ENCODE measurements at places on chromosomes 3 and 15. TPM values are rescaled to one million over a fixed set of nuclear protein-coding genes. Genes with fewer than 3 reads are reported as not detected.

The GFM1 gene
- 73.4 TPM for total RNA-seq

The TMIE gene
- total RNA-seq: not detected

The CCR4 gene
- total RNA-seq: 86.6 TPM

The MASP1 gene
- total RNA-seq: not detected

- DNase-seq: no peak
Observed at GRCh38 chr3:141250828-141251227, 19.2 kb downstream of the PXYLP1 start.

DNA sequence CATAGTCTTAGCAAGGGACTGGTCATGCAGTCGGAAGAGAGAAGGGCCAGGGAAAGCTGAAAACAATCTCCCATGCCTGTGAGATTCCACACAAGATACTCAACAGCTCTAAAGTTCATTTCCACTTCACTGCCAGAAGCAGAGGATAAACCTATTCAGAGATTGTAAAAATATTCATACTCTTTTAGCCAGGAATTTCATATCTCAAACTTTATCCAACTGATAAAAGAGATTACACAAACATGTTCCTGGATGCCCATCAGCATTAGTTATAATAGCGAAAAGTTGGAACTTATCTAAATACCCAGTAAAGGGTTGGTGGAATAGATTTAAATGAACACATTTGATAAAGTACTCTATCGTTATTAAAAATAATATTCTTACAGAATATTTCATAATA lies 75.2 kb upstream of the ARHGEF3 start:
- no peak for DNase-seq

DNA sequence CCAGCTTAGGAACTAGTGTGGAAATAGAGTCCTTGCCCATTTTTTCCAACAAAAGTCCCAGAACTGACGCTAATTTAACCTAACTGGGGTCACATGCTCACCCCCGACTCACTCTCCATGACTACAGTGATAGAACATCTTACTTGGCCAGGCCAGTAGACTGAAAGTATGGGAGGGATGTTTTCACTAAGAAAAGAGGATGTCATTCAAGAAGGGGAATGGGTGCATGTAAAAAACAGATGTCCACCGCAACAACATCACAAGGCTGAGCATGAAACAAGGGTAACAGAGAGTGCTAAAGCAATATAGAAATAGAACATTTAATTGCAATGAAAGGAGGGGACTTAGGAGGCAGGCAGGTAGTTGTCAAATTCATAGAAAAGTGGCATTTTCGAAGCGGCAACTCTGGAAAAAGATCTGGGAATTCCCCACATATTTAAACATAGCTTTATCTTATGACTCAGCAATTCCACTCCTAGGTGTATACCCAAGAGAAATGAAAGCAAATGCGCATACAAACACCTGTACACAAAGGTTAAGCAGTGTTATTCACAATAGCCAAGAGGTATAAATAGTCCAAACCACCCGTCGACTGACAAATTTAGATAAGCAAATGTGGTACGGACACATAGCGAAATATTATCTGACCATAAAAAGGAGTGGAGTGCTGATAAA lies 41.1 kb upstream of the UBE2E2 start:
- no peak for DNase-seq

DNA sequence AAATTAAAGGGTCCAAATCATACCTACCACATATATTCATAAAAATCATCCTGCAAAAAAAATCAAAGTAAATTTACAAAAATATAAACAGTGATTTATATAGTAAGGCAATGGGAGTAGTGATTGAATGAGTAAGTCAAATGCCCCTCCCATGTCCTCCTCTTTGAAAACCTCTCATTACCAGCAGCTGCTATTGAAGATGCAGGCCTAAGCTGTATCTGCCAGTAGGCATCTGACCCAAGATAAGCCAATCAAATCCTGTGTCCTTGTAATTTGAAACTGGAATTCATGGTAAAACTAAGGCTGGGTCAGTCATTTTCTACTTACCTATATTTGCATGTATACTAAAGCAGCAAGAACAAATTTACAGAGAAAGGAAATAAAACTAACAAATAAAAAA lies 60.4 kb upstream of the POU1F1 start:
- DNase-seq: no peak

DNA sequence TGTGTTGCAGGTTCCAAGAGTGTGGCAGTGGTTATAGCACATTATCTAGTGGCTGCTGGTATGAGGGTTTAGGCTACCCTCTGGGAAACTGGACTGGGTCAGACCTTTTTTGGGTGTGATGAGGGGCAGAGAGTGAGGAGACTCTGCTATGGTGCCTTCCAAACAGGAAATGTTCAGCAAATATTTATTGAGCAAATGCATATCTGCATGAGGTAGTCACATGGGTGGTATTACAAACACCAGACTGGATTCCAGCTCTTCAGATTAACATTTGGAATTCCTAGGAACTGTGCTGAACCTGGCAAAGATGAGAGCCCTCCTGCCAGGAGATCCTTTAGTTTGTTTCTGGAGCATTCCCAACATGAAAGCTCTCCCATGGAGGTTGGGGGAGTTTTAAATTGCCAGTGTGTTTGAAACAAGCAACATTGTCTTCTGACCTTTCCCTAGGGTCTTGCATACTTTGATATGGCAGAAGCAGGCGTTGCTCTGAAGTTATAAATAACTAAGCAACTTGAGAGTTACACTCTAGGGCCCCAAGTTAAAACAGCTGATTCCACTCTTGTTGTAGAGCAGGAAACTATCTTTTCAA lies 341.2 kb upstream of the C2CD4B start:
- DNase-seq: no peak

DNA sequence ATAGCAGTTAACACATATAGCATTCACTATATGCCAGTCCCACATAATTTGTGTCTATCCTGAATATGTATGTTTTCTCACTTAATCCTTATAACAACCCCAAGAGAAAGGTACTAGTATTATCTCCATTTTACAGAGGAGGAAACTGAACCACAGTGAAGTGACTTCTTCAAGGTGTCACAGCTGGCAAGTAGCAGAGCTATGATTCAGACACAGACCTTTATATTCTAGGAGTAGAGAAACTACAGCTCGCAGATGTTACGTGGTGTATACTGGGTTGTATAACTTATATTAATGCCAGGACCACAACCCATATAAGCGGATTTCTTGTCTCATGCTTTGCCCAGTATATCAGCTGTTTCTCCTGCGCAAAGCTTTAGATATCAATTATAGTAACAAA lies 29.5 kb upstream of the ICE2 start:
- no peak for DNase-seq

- no peak for DNase-seq
Observed at GRCh38 chr15:75389791-75390382, 21.5 kb upstream of the MAN2C1 start.

DNA sequence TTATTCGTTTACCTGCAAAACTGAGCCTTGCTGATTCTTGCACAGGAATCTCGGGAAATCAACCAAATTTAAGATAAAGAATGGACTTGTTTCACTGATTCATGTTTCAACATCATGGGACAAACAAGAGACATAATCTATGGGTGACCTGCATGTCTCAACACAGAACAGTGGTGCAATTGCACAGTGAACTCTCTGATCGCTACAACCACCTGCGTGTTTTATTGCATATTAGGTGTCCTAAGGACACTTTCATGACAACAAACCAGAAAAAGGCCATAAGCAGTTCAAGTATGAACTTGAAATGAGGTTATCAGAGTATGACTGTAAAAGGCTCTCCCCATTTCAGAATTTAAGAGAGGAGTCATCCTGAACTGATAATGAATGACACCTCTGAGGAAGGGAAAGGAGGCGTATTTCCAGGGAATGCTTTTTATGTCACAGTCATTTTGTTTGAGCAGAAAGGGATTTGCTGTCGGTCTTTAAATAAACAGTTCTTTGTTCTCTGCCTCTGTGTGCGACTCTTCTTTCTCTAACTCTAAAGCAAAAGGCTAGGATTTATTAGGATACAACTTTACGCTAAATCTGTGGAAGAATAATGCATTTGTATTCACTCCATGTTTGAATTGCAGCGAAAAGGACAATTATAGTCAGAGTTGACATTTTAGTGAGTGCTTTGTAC lies 167.2 kb downstream of the RBMS3 start:
- no peak for DNase-seq

DNA sequence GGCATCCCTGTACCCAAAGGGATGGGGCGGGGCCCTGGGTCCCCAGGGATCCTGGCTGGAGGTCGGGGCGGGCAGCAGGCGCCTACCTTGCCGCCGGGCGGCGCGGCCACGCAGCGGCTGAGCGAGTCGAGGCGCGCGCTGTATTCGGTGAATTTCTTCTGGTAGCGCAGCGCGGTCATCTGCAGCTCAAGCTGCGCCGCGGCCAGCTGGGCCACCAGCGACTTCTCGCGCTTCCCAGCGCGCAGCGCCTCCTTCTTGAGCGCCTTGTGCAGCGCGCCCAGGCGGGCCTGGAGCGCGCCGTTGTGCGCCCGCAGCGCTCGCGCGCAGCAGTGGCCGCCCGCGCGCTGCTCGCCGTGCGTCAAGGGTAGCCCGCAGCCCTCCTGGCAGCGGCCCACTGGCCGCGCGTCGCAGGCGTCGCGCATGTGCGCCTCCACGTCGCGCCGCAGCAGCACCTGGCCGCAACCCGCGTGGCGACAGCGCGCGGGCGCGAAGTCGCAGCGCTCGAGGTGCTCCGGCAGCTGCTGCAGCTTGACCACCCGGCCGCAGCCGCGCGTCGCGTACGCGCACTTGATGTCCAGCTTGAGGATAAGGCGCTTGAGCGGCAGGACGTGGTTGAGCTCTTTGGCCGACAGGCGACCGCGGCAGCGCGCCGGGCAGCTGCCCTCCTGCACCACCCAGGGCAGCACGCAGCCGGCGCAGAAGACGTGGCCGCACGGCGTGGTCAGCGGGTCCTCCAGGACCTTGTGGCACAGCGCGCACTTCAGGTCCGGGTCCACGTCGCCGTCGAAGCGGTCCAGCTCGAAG lies 522 bp downstream of the PDZRN3 start:
- no peak for DNase-seq

DNA sequence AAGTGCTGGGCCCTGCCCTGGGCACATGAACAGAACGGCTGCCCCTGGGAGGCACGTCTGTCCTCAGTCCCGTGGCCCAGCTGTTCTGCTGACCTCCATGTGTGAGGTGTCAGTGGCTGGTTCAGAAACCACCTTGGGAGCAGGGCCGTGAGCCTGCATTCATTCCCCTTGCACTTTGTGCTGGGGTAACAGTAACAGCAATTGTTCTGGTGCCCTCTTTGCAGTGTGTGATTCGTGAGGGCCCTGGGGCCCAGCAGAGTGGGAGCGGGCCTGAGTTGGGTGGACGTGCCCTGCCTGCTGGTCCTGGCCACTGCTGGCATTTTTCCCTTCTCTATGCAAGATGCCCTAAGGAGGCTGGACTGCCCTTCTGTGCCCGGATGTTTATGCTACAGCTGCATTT lies 50.4 kb upstream of the MYZAP start:
- no peak for DNase-seq

DNA sequence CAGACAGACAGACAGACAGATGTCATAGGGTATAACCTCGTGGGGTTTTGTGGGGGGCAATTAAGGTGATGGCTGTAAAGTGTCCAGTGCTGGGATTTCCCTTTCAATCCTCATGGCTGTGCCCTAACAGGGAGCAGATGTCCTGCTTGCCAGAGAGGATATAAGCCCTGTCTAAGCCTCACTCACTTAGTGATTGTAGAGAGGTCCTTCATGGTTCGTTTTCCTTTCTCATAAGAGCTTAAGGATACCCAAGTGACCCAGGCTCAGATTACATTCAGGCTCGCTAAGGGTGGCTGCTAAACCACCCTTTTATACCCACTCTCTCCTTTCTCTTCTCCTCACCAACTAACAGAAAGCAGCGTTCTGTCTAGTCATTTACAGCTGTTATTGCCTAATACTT lies 19.2 kb downstream of the LYSMD2 start:
- DNase-seq: no peak

DNA sequence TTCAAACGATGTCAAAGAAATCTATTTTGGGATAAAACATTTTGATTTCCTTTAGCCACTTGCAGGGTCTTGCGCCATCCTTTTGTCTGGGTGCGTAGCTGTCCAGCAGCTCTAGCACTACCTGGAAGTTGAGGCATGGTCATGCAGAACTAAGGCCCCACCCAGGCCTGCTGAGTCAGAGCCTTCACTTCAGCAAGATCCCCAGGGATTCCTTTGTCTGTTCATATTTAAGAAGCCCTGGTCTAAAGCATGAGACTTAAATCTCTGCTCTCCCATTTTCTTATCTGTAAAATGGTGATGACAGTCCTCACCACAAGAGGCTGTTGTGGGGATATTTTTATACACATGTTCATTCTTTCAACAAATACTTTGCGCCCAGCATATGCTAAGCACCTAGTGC lies 99.0 kb upstream of the CTDSPL start:
- DNase-seq: no peak

DNA sequence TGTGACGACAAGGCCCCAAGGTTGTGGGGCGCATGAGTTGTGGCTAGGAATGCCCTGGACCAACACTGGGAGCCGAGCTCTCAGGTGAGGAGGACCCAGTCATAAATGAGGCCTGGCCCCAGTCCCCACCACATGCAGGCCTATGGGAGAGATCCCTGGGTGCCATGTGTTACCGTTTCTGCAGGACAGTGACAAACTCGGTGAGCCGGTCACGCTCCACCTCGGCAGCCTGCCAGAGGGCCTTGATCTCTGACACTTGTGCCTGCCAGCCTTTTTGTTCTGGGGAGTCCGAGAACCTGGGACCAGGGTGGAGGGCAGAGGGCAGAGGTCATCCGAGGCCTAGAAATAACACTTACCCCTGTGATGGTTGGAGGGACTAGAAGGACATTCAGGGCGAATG lies 27.7 kb upstream of the HHATL start:
- DNase-seq: no peak

DNA sequence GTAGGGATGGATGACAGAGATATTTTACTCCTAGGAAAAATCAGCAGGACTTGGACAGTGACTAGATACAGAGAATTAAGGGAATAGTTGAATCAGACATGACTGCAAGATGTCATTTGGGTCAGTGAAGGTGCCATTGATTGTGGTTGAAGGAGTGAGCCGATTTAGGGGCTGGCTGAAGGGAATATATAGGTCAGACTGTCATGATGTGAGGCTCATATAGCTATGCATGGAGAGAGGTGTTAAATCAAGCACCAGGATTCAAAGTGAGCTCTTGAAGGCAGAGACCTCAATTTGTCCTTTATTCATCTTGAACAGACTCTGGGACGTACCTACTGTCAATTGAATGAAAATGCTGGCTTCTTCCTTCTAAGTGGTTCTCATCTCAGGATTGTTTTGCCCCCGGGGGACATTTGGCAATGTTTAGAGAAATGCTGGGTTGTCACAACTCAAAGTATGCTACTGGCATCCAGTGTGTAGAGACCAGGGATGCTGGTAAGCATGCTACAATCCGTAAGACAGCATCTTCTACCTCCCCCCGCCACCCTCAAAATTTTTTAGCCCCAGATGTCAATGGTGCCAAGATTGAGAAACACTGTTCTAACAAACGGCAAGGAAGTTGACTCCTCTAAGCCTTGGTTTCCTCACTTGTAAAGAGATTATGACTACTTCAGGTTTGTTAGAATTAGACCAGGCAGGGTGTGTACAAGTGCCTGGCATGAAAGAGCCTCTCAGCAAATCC lies 7.8 kb downstream of the ATP2C1 start:
- no peak for DNase-seq
